GDM1 (cell line): ENCODE measurements at places on chromosomes 1 and 21.

DNA sequence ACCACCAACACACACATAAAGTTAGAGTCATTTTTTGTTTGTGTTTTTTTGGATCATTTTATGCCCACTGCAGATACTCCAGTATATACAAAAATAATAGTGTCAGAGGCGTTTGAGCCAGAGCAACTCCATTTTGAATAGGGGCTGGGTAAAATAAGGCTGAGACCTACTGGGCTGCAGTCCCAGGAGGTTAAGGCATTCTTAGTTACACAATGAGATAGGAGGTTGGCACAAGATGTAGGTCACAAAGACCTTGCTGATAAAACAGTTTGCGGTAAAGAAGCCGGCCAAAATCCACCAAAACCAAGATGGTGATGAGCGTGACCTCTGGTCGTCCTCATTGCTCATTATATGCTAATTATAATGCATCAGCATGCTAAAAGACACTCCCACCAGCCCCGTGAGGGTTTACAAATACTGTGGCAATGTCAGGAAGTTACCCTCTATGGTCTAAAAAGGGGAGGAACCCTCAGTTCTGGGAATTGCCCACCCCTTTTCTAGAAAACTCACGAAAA lies 40.6 kb downstream of the GJA5 start:
- DNase-seq: no peak

- DNase-seq: no peak
These were observed 148.3 kb downstream of the PCBP3 start for GRCh38 chr21:45791562-45792418.

DNA sequence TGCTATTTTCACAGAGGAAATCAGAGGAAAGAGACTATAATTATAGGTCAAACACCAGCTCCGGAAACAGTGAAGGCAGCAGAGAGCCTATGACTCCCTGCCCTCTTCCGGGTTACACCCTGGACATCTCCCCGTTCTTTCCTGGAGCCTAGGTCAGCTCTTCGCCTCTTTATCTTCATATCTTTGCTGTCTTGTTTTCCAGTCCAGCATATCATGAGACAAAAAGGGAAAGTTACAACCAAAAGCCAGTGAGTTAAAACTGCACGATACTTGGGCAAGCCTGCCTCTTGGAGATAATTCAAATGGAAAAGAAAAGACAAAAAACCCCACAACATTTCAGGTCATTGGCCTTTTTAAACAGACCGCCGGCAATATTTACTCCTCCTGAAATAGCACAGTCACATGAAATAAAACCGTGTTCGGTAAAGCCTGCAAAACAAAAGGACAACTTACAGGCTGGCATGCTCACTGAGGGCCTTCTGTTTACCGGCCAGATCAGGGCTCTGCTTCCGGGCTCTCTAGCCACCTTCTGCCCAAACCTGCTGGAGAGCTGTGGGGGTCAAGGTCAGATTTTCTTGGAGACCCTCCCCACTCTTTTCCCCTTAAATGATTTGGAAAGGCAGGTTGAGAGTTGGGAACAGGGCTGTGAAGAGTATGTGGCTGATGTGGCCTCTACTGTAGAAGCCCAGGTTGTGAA lies 42.8 kb upstream of the PPP2R5A start:
- DNase-seq: no peak

- DNase-seq: no peak
These were observed 9.5 kb upstream of the GPR153 start for GRCh38 chr1:6270401-6270800.

GRCh38 chr21:26499495-26499894 lies 73.6 kb downstream of the CYYR1 start:
- DNase-seq: no peak

DNA sequence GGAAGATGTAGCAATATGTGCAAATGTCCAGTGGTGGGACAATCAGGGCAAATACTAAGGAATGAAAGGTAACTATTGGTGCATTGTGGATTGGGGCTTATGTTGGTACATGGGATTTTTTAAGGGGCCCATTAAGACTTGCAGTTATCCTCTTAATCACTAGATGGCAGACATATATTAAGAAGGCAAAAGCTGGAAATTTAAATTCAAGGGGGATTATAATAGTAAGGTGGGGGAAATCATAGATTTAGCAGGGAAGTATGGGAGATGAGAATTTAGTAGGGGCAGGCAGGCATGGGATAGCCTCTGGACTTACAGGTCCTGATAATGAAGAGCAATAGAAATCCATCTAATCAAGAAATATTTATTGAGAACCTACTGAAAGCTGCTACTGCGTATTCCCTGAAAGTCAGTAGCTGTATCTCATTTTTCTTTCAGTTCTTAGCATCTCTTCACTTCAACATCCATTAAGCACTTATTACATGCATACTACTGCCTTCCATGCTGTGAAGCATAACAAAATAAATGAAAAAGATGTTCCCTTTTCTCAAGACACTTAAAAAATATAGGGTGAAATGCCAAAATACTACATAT lies 251.8 kb downstream of the CRB1 start:
- no peak for DNase-seq

GRCh38 chr1:98661544-98662355 lies at the start of gene SNX7:
SNX7 (plus strand) TSS chr1:98661721; CDS start chr1:98661732, 11 bp downstream.
- no peak for DNase-seq

GRCh38 chr1:229408458-229409037 lies 25.3 kb downstream of the ACTA1 start:
- no peak for DNase-seq

DNA sequence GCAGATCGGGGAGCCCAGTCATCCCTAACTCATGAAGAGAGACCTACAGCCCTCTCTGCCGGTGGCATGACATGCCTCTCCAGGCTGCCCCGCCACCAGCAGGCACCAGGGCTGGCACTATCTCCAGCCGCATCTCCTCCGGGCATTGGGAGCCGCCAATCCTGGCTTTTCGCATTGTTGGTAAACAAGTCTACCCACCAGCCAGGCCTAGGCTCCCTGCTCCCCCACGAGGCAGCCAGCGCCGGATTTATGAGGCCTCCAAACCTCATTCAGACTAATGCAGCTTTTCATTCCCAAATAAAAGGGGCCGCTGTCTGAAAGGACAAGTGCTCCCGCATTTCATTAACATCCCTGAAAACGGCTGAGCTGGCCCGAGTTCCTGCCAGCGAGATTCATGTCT lies 3.4 kb upstream of the GRIK3 start:
- DNase-seq: no peak

DNA sequence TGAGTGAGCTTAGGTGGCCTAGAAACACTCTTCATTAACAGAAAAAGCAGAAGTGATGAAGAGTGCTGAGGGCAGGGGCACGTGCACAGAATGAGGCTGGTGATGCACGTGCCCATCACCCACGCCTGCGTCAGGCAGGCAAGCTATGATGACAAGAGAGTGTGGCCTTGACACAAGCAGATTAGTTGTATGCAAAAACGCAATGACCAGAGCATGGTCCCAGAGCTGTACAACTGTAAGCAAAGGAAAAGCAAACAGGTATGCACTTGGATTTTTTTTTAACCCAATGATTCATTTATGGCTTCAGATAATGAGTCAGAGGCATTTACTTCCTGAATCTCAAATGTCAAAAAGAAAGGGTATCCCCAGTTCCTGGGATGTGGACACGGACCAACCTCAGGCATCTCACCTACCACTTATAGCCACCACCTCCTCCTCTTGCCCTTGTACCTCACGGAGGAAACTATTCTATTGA lies 9.1 kb upstream of the TMEM61 start:
- no peak for DNase-seq

GRCh38 chr1:116855191-116855619 lies 54.5 kb upstream of the PTGFRN start:
- DNase-seq: no peak
